ENCODE measurements at places on chromosomes 3 and 15.

GRCh38 chr3:15180042-15180611, 25.9 kb upstream of the CAPN7 start:
- DNase-seq = no peak

GRCh38 chr15:71288348-71288955, 173.2 kb downstream of the THSD4 start:
- DNase-seq = no peak

DNA sequence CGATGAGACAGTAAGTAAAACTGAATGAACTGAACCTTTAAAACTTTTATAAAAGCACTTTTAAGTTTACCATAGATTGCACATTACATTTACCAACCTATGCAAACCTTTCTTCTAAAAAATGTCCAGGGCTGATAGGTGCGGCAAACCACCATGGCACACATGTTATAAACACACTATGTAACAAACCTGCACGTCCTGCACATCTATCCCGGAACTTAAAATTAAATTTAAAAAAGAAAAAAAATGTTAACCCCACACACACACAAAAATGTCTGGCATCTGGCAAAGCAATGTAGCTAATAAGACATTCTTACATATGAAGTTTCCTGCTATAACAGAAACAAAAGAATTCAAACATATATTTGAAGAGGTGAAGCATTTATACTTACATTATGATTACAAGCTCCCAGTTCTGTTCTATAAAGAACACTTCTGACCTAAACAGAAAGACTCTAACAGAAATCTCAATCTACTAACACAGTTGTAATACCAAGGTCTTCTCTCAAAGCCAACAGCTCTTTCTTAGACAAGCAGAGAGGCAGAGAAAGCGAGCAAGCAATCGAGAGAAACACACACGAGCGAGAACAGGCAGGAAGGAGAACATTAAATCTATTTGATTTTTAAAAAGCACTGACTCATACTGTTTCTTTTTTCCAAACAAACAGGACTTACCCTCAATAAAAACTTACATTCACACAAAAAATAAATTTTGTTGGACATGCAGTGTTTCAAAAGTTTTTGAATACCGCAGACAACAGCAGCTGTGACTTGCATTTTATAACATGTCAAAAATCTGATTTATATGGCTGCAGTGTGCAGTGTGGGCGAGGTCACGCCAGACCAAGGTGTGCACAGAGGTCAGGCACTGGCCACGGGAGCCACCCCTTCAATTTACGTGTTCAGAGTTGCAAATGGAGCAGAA, at the start of gene NRG4:
NRG4 (minus strand) TSS at position 798 of the 925 bp plus-strand sequence. CDS start 1,194 bp downstream, outside the sequence.
- DNase-seq = peak; percentile 19

DNA sequence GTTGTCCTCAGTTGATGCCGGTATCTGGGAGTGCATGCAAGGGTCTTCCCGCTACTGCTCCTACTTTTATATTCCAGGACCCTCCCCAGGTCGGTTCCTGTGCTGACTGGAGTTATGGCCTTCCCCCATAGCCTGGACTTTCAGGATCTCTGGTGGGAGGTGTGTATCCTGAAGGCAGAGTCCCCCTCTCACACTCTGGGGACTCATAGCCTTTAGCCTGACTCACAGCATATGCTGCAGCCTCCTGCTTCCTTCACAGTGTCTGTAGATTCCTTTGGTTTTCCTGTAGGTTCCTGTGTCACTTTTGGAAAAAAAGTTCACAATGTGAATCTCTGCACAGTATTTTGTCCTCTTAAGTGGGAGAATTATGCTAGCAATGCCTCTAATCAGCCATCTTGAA, 180.6 kb upstream of the RBMS3 start:
- DNase-seq = no peak

DNA sequence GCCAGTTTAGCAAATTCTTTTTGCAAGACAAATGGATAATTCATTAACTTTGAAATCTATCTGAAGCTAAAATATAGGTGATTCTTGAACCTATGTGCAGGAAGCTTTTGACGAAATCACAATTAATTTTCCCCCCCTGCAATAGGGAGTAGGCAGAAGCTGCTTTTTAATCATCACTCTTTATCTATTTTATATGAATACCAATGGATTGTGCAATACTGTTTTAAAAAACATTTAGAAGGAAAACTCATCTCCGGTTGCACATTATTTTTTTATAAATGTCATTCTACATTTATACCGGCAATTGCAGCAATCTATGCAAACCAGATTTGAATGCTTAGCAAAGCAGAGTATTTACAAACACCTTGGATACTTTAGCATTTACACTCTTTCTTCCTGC, 121.1 kb upstream of the TMCO5A start:
- no peak for DNase-seq

DNA sequence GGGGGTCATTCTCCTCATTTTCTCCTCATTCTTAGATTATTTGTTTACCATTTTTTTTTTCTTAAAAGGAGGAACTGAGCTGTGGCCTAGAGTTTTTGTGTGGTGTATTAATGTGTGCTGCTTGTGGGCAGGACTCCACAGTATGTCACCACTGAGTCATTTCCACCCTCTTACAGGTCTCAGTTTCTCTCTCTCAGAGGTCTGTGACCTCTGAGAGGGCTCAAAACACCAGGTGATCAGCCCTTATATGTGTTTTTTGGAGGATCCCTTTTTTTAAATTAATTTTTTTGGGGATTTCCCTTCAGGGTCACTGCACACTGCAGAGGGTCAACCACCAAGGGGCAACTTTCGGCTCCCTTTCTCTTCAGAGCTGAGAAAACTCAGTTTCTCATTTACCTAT, 166.4 kb downstream of the SUCNR1 start:
- no peak for DNase-seq

DNA sequence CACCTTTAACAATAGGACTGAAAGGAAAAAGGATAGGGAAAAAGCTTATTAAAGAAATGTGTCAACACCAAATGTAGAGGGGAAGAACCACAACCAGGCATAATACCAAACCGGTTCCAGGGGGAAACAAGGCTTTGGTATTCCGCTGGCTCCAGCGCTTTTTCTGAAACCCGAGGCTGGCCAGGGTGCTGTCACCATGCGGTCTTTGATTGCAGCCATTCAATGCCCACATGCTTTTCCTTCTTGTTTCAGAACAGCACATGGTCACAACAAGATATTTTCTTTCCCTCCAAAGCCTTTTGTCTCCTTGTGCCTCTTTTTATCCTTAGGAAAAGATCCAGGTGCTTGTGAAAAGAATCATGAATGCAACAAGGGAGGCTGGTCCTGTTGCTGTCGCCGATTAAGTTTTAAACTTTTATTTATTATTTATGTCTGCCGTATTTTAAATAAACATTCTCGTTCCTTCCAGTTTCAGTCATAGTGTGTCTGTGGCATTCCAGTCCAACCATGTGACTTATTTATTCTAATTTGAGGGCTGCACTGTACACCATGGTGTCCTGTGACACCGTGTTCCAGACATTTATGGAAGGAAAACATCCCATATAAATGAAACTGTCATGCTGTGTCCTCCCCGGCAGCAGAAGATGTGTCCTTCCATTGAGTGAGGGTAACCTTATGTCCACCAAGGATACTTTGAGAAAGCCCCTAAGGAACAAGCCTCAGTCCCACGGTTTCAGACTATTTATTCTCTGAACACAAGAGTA, 41.1 kb downstream of the CCK start:
- no peak for DNase-seq

- DNase-seq = no peak
Measured at GRCh38 chr3:28104896-28105534, 136.4 kb upstream of the CMC1 start.

- DNase-seq = no peak
Measured at GRCh38 chr15:81284256-81285031, 39.5 kb downstream of the STARD5 start.
